Neural progenitor cell (in vitro differentiated cells): ENCODE measurements at places on chromosomes 2 and 18. TPM values are rescaled to one million over a fixed set of nuclear protein-coding genes. Genes with fewer than 3 reads are reported as not detected.
A peak's percentile ranks its signal among the peaks of the same experiment; 100 is the strongest.

GRCh38 chr18:2905854-2906703 is 59.3 kb downstream of the EMILIN2 start:
- peak; percentile 46 for DNase-seq
- peaks cover 2% of the 10 kb centered on the region for H3K4me1 ChIP-seq

- no peaks in the 10 kb centered on the region for H3K27me3 ChIP-seq
- no peak overlapping the region for H3K4me3 ChIP-seq
- no peak overlapping the region for H3K27ac ChIP-seq
- H3K36me3 ChIP-seq = no peaks in the 10 kb centered on the region
These were observed 94.4 kb upstream of the RBBP8 start for GRCh38 chr18:22838639-22839277.

DNA sequence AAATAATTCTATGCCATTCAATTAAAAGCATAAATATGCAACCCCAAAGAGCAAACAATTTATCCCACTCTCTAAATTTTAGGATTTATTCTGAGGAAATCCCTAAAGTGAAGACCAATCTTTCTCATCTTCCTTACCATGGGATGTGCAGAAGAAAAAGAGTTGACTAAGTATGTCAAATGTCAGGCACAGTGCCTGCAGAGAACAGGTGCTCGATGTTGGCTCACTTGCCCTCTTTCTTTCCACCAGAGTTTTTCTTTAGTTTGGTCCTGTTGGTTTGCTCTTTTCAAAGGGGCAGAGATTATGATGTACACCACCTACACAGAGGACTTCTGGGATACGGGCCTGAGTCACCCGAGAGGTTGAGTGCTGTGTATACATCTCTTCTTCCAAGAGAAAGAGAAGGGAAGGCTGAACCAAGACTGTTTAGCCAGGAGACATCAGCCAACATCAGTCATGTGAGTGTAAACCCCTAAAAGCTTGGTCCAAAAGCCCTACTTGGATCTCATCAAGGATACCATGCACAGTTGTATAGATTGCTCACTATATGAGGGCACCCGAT is 51.7 kb downstream of the SUMO1 start:
- H3K36me3 ChIP-seq = no peaks in the 10 kb centered on the region
- no peaks in the 10 kb centered on the region for H3K4me1 ChIP-seq
- no peak overlapping the region for H3K4me3 ChIP-seq
- no peak overlapping the region for H3K27ac ChIP-seq

CGREF1 gene
- 2.1 and 3.0 TPM in 2 replicates for total RNA-seq

- no peak overlapping the region for H3K27ac ChIP-seq
- peaks cover 32% of the 10 kb centered on the region for H3K4me1 ChIP-seq
- H3K4me3 ChIP-seq = peak overlapping the region; percentile 68
- DNase-seq = peak; percentile 79
These were observed 1.8 kb downstream of the CCDC85A start for GRCh38 chr2:56185582-56186046.

DNA sequence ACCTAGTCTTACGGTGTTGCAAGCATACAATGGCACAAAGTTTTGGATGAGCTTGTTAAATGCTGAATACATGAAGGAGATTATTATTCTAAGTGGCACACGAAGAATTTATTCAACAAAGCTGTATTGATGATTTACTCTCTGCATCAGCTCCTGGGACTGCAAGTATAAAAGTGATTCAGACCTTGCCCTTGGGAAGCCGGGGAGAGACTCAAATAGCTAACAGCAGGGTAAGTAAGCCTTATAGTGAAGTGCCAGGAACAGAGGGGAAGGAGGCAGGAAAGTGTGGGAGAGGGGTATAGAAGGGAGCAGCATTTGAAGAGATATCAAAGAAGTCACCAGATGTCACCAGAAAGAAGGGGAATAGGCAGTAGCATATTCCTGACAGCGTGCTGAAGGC is 115.4 kb downstream of the MCFD2 start:
- H3K36me3 ChIP-seq = no peaks in the 10 kb centered on the region
- no peaks in the 10 kb centered on the region for H3K4me1 ChIP-seq
- no peaks in the 10 kb centered on the region for H3K27me3 ChIP-seq
- no peak for DNase-seq

DNA sequence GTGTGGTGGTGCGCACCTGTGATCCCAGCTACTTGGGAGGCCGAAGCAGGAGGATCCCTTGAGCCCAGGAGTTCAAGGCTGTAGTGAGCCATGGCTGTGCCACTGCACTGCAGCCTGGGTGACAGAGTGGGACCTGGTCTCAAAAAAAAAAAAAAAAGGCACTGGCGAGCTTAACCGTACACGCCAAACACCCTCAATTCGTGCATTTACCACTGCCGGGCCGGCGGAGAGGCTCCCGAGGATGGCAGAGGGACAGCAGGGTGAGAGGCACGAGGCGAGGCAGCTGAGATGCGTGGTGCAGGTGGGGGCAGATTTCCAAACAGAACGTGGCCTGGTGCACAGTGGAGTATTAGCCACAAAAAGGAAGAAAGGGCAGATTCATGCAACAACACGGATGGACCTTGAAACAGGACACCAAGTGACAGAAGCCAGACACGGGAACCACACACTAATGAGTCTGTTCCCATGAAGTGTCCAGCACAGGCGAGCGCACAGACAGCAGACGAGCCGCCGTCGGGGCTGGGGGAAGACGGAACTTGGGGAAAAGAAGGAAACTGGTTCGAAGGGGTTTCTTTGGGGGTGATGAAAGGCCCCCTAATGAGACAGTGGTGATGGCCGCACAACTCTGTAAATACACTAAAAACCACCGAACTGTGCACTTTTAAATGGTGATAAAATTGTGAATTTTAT is 27.4 kb downstream of the SLC66A2 start:
- H3K27me3 ChIP-seq = no peaks in the 10 kb centered on the region
- no peaks in the 10 kb centered on the region for H3K36me3 ChIP-seq
- H3K4me3 ChIP-seq = no peak overlapping the region
- peaks cover 17% of the 10 kb centered on the region for H3K4me1 ChIP-seq

ZNF385B gene
- total RNA-seq = 22.9 and 35.8 TPM in 2 replicates

STEAP3 gene
- total RNA-seq = 0.30 and 1.2 TPM in 2 replicates

DNA sequence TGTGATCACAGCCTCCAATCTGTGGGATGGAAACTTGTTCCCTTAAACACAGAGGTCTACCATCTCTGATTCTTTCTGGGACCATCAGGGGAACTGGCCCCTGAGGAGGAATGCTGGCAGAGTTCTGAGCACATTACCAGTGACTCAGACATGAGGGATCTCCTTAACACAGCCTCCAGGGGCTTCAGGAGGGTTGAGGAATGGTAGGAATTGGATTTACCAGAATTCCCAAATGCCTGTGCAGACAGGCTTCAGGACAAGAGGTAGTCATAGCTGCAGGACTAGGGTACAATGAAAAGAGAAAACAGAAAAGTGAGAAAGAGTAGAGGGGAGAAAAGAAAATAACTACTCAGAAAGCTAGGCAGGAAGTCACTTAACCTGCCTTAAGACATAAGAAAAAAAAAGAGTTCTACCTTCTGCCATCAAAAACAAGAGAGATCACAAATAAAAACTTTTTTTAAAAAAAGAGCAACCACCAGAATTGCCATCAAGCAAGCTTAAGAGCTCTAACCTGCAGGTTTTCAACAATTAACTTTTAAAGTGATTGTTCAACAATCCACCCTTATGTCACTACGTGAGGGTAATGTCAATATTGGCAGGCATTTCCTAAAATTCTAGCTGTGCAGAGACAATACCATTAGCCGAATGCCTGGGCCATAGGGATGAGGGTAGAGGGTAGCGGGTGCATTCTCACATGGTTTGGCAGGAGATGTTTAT is 524.4 kb downstream of the BCL11A start:
- H3K27ac ChIP-seq = no peak overlapping the region
- no peaks in the 10 kb centered on the region for H3K36me3 ChIP-seq
- no peaks in the 10 kb centered on the region for H3K27me3 ChIP-seq
- no peak for DNase-seq

AQP4 gene
- 0.09 and 0.12 TPM in 2 replicates for total RNA-seq

DNA sequence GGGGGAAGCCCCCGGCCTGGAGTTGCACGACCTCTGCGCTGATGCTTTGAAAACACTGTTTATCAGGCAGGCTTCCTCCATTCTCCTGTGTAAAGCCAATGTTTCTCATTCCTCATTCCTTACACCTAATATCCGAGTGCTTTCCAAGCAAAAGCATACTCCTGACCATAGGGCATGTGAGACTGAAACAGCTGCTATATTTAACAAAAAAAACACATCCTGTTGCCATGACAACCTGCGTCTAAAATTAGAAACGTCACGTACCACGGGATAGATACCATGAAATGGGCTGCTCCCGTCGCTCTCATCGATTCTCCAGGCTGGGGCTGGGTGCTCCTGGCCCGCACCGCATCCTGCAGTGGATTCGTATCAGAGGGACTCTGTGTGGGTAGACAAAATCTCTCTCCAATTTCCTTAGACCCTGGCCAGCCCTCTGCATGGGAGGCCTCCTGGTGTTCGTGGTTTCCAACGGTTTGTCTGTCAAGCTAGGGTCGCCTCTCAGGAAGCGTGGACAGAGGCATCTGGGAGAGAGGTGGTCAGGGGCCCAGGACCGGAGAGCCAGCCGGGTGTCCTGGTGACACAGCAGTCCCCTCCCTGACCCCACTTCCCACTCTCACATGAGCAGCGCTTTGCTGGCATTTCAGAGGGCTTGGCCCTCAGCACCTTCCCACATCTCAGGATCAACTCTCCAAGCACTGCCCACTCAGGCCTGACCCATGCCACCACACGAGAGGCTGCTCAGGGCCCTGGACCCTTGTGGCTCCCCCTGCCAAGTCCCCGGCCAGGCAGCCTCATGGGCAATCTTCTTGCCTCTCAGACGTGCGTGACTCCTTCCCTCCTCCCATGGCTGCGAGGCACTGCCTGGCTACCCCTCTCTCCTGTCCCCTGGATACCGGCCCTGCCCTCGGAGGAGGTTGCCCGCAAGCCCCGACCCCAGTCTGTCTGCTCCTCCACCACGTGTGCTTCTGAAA is 268.1 kb downstream of the NDUFA10 start:
- DNase-seq = no peak
- H3K27ac ChIP-seq = no peak overlapping the region
- H3K36me3 ChIP-seq = no peaks in the 10 kb centered on the region

DNA sequence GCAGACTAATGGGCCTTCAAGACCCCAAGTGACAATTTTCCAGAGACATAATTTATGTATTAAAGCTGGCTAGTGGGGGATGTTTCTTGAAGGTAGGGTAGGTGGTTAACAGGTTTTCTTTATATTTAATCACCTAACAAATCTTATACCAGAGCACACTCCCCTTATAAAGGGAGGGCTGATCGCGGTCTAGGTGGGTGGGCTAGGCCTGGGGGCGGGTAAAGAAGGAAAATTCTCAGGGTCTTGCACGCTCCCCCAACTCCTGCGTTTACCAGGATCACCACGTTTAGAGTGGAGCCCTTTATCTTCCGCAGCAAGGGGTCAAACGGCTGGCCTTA is 19.9 kb upstream of the CXXC1 start:
- H3K27me3 ChIP-seq = peaks cover 86% of the 10 kb centered on the region
- H3K4me1 ChIP-seq = no peaks in the 10 kb centered on the region
- DNase-seq = no peak
- H3K27ac ChIP-seq = no peak overlapping the region
- H3K4me3 ChIP-seq = peak overlapping the region; percentile 60

TM4SF20 gene
- not detected in 2 replicates for total RNA-seq

DNA sequence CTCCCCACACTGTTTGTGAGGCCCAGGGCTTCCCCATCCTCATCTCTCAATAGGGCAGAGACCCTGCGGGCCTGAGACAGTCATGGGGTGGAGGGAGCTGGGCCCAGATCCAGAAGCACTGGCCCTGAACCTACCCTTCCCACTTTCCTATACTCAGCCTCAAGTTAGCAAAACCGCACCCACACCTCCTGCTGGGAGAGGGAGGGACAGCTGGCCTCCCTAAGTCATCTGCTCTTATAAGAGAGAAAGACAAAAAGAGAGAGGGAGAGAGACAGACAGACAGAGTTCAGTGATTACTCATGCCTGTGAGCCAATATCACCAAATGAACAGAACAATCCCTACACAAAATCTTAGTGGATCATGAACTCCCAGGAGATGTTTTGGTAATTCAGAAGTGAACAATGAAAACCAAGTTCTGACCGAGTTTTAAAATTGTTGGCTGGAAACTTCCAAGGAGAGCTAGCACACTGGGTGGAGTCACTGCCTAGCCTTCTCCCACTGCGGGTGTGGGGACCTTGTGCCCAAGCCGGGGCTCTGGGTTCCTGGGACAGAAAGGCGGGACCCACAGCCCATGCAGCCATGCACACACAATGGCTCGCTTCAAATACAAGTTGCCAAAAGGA is 130.5 kb downstream of the PXDN start:
- H3K27me3 ChIP-seq = no peaks in the 10 kb centered on the region
- no peak overlapping the region for H3K27ac ChIP-seq
- peaks cover 18% of the 10 kb centered on the region for H3K4me1 ChIP-seq
- H3K4me3 ChIP-seq = no peak overlapping the region

CCDC102B gene
- total RNA-seq = 14.1 and 26.2 TPM in 2 replicates

DNA sequence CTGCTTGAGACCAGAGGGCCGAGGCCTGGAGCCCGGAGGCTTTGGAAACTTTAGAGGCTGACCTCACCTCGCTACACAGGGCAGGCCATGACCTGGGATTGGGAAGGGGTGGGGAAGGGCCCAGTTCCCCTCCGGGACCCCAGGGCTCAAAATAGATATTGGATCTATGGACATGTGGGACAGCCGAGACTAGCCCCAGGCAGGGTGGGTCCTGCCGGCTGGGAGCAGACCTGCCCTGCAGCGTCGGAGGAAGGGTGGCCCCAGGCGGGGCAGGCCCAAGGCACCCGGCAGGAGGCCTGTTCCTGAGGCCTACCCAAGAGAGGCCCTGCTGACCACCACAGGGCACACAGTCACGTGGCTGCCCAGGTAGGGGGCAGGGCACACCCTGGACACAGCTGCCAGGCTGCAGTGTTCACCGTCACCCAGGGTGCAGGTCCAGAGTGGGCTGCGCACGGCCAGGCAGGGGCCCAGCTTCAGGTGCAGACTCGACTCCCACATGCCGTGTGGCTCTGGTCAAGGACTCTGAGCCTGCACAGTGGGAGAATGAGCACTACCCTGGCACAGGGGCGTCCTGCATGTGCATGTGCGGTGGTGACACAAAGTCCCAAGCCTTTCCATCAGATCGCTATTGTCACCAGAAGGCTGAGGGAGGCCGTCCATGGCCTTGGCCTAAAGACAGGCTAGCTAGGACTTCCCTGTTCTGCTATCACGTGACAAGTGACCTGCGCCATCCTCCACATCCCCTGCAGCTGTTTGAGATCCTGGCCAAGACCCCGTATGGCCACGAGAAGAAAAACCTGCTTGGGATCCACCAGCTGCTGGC is 13.2 kb downstream of the ANO7 start:
- H3K27ac ChIP-seq = no peak overlapping the region
- H3K36me3 ChIP-seq = no peaks in the 10 kb centered on the region
- no peaks in the 10 kb centered on the region for H3K27me3 ChIP-seq
- no peaks in the 10 kb centered on the region for H3K4me1 ChIP-seq
